GM20000 (cell line): ENCODE measurements at places on chromosomes 1 and 21.

- DNase-seq: no peak
Measured at GRCh38 chr1:84037758-84038611, 39.1 kb upstream of the TTLL7 start.

DNA sequence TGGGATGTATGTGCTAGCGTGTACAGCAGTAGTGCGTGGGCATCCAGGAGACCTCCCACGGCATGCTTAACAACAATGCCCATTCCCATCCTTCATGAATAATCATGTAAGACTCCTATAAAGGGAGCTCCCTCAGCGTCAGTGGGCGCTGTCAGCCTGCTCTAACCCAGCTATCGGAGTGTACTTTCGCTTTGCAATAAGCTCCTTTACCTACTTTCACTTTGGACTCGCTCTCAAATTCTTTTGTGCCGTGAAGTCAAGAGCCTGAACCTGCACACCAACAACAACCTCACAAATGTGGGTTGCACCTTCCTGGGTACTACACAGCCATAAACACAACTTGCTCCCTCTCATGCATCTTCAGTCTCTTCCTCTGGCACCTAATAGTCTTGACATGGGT lies 114.8 kb upstream of the PAXBP1 start:
- DNase-seq: no peak

DNA sequence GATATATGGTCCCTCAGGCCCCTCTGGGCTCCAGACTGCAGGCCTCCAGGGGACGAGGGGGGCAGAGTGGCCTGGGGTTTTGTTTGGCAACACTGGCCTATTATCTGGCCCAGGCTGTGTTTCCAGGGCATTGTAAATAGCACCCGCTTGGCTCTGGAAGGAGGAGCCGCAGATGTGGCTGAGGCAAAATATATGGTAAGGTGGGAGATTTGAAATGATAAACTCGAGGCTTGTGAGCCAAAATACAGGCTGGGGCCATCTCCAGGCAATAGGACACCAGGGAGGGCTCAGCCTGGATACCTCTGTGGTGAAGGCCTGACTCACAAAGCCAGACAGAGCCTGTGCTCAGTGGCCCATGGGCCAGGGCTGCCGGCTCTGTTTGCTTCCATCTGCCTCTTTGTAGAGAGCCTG lies 14.0 kb downstream of the NAV1 start:
- DNase-seq: no peak

DNA sequence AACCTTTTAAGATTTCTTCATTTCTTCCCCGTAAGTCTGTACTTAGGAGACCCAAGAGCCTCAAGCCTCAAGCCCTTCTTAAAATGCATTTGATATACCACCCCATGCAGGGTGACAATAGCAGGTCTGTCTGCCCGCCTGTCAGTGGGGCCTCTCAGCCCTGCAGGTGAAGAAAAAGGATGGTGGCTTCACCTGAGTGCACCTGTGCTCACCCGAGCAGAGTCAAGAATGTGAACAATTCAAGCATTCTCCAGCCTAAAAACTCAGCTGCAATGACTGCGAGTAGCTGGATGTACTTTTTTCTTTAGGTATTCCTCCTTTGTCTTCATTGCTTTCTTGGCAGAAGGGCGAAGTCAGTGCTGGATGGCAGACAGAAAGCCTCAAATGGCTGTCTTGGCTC lies 203.3 kb downstream of the LMX1A start:
- DNase-seq: no peak

- no peak for DNase-seq
Measured at GRCh38 chr1:212242288-212242984, 42.8 kb upstream of the PPP2R5A start.

DNA sequence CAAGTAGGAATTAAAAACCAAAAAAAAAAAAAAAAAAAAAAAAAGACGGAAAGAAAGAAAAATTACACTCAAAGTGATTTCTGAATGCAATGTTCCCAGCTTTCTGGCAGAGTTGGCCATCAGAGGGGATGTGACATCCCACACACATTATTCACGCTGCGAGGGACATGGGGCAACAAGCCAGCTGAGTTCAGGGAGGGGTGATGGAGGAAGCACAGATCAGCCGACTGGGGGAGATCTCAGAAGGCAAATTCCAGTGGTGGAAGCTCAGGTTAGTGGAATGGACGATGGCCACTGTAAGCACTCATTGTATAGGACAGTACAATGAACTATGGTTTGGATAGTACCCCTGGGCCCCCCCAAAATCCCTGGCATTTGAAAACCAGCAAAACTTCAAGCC lies 311.9 kb downstream of the PCP4 start:
- no peak for DNase-seq

- DNase-seq: no peak
Measured at GRCh38 chr1:5110508-5110907, 456.1 kb downstream of the AJAP1 start.

DNA sequence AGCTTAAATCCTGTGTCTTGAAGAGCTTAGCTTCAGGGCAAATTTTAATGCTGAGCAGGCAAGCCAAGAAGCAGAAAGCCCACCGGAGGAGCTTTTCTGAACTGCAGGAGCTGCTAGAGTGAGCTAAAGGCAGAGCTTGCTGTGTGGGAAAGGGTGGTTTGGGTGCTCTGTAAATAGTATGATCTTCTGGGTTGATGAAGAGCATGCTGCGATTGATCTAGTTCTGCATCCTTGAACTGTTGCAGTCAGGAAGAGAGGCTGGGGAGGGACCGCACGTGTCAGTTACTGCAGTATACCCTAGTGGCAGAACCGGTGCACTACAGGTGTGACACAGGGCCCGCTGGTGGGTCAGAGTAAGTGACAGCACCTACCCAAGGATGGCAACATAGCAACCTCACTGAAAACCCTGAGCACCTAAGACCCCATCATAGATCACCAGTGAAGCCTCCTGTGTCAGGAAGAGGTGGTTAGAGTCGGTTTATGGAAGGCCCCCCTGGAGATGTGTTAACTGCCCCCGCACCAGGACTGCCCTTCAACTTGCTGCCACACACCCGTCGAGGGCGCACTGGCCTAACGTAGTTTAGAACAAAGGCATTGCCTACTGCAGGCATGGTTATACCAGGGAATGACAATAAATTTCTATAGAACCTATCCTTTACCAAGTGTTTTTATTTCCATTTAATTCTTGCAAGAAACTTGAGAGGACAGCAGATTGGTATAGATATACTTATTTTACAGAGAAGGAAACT lies 146.0 kb upstream of the KIAA0040 start:
- DNase-seq: peak; percentile 36

- DNase-seq: no peak
Measured at GRCh38 chr1:18931730-18932129, 24.7 kb downstream of the IFFO2 start.

DNA sequence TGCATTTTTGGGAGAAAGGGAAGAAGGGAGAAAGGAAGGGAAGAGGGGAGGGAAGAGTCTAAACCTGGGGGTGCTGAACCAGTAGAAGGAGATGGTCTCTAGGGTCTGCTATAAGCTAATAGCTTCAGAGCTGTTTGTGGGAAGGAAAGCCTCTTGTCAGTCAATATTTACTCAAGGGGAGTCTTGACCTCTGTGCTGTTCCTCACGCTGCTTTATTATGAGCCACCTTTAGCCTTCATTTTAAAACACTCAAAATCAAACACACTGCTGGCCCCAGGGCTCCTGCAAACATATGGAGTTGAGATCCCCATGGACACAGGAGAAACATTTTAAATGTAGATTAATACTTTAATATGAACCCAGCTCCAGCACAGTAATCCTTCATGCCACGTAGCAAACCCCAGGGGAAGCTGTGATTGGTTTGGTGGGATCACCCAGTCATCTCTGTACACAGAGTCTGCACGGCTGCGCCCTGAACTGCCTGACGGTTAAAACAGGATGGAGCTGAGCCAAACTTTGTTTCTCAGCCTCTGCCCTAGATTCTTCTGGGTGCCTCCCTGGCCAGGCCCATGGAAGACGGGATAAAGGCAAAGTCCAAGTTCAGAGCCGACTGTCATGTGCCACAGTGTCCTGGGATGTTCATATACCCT lies 40.2 kb upstream of the VWA5B1 start:
- no peak for DNase-seq

DNA sequence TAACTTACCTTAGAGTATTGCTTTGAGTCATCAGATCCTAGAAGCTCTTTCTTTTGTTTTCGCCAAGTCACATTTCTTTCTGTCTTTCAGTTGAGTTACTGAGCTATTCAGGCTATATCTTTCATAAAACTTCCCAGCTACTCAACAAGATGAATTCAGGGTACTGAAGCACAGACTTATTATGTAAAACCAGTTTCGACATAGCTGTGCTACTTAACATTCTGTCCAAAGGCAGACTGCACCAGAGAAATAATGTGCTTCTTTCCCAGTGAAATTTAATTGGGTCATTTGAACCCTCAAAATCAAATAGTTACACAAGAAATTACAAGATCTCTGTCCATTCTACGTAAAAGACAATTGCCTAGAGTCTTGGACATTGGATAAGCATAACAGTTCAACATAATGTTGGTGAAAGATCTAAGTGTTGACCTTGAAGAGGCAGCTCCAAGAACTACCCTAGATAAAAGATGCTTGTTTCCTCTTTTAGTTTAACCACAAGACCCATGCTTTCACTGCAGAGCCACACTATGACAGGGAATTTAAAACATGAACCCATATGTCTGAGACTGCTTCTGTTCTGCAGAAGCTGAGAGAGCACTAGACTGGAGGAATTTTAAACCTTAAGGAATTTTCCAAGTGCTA lies 163.2 kb downstream of the LRRC40 start:
- no peak for DNase-seq

- no peak for DNase-seq
Measured at GRCh38 chr1:10253755-10254154, 43.4 kb downstream of the KIF1B start.

DNA sequence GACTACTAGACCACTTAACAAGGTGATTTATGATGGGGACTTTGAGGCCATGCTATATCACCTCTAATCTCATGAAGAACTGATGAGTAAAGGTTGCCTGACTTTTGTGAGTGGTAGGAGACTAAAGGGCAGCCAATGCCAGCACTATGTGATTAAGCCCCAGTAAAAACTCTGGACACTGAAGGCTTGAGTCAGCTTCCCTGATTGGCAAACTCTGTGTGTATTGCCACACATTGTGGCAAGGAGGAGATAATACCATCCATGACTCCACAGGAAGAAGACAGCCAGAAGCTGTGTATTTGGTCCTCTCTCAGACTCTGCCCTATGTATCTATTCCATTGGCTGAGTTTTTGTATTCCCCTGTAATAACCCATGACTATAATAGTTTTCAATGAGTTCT lies 413.3 kb upstream of the ZRANB2 start:
- no peak for DNase-seq

DNA sequence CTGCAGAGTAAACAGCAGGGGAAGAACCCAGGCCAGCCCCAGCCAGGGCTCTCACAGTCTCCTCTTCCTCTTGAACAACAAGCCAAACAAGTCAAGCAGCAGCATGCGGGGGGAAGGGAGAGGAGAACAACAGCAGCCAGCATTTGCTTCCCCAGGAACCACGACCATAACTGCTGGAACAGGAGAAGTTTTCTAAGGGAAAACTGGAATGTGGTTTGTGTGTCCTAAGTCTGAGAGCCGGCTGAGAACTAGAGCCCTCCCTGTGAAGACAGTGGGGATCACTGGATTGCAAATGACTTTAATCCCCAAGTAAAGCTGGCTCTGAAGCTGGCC lies 48.2 kb downstream of the COQ8A start:
- peak; percentile 6 for DNase-seq

- no peak for DNase-seq
Measured at GRCh38 chr21:28858424-28858823, 134.3 kb downstream of the LTN1 start.

DNA sequence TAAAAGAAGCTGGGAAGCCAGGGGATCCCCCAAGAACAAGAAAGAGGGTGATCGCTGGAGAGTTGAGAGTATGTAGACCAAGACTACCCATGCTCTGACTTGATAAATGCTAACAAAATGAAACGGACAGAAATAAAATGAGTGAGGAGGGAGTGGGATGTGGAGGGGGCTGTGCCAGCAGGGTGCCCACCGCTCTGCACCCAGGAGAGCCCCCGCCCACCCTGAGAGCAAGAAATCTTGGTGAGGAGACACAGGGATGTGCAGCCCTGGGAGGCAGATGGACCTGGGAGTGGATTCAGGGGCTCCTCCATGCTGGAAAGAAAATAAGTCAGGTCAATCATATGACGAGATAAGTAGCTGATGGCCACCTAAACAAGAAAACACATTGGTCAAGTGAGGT lies 590.9 kb downstream of the AJAP1 start:
- no peak for DNase-seq

- DNase-seq: no peak
Measured at GRCh38 chr1:178939338-178940067, 68.6 kb upstream of the ANGPTL1 start.

GRCh38 chr1:36084497-36085115 lies 712 bp downstream of the TEKT2 start:
- DNase-seq: no peak

DNA sequence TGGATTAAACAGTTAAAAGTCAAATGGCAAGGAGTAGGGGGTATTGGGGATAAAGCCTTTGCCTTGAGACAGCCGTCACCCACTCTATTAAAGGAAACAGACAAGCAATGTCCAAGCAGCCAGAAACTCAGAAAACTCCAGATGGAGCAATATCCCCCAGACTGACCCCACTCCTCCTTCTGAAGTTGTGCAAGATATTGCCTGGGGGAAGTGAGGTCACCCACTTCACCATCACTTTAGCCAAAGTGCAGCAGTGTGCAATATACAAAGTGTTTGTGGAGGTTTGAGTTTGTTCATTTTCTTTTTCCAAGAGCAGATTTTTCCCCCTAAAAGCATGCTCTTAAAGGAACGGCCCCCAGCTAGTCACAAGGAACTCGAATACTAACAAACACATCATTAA lies 125.1 kb downstream of the ETS2 start:
- no peak for DNase-seq

GRCh38 chr1:248904437-248905216 lies 1.4 kb upstream of the PGBD2 start:
- DNase-seq: no peak

GRCh38 chr1:51990478-51990965 lies at the start of gene RAB3B:
RAB3B (minus strand) TSS chr1:51990700; CDS start chr1:51977117, 13,583 bp downstream.
- DNase-seq: peak; percentile 82

DNA sequence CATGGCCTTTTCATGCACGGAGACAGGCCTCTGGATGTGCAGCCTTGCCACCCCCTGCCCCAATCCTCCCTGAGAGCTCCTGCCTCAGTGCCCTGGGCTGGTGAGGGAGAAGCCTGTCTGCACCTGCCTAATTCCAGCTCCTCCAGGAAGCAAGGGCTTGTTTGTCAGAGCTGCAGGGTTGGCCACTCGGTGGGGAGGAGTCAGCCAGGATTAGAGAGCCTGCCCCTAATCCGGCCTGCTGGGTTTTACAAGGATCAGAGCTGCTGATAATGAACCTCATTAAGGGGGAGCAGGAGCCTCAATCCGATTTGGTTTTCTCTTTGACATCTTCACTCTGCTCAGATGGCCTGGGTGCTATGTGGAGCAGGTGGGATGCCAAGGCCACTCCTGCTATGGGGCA lies 31.9 kb upstream of the LHX4 start:
- no peak for DNase-seq

GRCh38 chr1:74683656-74684055 lies 10.1 kb upstream of the ERICH3 start:
- DNase-seq: no peak

DNA sequence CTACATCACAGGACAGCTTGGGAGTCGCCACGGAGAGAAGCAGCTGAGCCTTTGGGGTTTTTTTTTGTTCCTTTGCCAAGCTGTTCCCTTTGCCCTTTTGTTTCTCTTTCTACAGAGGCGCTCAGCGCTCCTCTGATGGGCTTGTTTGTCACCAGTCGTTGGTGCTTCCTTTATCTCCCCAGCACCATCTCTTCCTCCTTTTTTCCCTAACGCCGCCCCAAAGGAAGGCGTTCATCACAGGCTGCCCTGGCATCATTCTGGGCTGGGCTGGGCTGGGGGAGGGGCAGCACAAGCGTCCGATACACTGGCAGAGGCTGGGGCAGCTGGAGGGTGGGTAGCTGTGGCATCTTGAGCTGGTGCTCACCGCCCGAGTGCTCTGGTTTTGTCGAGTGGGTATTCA lies 10.5 kb downstream of the IGSF21 start:
- no peak for DNase-seq
